ACHN (cell line): ENCODE measurements at places on chromosomes 5 and 9.

DNA sequence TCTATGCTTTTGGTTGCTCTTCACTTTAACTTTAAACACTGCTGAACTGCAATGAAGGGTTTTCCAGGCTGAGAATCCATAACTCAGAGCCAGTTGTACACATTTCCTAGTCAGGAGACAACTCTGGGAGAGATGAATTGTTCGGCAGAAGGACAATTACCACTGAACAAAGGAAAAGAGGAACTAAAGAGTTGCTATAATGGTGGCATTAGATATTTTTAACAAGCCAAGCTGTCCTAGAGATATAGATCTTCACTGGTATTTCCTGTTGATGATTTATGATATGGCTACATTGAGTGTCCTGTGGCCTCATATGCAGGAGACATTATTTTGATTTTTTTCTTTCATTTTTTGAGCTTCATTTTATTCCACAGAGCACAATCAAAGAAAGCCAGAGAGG is 219.1 kb upstream of the PCSK5 start:
- no peak for DNase-seq

- DNase-seq: no peak
Observed at GRCh38 chr9:91541734-91542133, 118.1 kb upstream of the NFIL3 start.

- DNase-seq: no peak
Observed at GRCh38 chr5:115214541-115214940, 44.8 kb upstream of the TRIM36 start.

- peak; percentile 63 for DNase-seq
Observed at GRCh38 chr5:157431544-157432200, 28.3 kb upstream of the NIPAL4 start.

DNA sequence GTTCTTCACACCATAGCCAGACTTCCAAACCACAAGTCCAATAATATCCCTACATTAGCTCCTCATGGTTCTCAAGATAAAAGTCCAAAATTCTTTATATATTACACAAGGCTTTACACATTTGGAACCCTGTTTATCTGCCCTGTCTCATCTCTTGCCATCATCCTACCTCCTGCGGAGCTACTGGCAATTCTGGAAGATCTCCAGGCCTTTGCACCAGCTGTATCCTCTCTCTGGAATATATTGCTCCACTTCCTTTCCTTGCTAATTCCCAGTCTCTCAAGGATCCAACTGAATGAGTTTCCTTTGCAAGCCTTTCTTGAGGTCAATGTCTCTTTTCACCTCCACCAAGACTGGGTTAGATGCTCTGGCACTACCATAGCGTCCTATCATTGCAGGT is 41.3 kb upstream of the MIER3 start:
- DNase-seq: no peak

DNA sequence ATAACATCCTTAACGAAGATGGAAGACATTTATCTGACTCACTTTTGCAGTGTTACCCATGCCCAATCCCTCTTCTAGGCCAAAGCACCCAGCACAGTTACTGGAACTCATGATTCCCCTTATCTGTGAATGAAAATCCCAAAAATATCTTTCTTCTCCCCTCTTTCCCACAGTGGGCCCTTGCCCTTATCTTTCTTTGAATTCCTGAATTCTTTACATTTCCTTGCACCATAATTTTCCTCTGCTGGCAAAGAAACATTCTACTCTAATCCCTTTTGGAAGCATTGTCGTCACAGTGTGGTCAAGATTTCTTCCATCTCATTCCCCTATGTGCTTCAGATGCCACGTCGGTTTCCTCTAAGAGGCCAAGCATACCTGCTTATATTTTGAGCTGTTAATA is 135.9 kb upstream of the LIFR start:
- DNase-seq: no peak

GRCh38 chr5:5699062-5699461 is 276.6 kb downstream of the ICE1 start:
- DNase-seq: no peak

- no peak for DNase-seq
Observed at GRCh38 chr5:81154725-81155124, 78.4 kb upstream of the CKMT2 start.

DNA sequence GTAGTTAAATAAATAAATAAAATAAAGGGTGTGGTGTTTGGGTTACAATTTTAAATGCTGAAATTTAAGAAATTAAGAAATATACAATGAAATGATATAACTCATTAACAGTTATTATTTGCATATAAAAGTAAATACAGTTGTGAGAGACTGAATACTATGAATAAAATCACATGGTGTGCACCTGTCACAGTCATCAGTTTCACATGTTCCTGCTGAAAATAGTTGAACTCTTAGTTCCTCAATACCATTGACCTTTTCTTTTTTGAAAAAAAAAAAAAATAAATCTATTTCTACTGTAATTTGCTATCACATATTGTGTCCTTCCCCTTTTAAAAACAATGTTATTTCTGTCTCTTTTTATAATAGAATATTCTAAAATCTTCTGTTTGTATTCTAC is 130.9 kb upstream of the CHD1 start:
- no peak for DNase-seq

DNA sequence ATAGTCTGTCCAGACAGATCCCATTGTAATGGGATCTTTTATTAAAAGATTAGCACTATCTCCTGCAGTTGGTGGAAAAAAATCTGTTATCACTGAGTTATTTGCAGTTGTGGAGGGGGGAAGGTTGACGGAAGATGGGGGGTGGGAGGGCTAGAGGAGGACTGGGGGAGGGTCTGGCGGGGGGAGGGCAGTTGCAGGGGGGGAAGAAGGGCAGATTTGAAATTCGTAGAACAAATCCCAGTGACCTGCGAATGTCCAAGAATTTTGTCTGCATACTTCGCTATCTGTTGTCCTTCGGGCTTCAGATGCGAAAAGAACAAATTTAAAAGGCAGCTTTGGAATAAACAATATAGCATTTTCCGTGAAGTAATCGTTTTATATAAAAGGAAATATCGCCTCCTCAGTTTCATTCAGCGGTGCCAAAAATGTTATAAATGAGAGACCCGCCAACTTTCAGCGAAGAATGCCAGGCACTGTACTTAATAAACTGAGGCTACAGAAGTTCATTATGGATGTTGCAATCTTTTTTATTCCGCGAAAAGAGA is 1.3 kb upstream of the FST start:
- DNase-seq: no peak

- DNase-seq: no peak
Observed at GRCh38 chr5:3789519-3790193, 194.0 kb downstream of the IRX1 start.

DNA sequence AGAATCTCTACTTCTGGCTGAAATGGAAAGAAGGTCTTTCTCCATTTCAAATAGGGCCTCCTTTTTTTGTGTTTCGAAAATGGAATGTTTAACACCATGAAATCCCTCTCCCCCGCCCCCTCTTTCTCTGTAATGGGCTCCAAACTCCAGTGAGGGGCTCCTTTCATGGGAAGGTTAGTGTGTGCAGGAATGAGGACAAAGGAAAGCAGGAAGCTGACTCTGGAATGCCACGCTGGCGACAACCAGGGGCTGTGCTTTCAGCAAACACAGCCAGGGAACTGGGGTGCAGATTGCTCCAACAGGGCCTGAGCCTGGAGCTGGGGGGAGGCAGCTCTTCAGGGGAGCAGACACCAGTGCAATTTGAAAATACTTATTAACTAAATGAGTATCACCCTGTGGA is 82.8 kb downstream of the CRB2 start:
- no peak for DNase-seq

DNA sequence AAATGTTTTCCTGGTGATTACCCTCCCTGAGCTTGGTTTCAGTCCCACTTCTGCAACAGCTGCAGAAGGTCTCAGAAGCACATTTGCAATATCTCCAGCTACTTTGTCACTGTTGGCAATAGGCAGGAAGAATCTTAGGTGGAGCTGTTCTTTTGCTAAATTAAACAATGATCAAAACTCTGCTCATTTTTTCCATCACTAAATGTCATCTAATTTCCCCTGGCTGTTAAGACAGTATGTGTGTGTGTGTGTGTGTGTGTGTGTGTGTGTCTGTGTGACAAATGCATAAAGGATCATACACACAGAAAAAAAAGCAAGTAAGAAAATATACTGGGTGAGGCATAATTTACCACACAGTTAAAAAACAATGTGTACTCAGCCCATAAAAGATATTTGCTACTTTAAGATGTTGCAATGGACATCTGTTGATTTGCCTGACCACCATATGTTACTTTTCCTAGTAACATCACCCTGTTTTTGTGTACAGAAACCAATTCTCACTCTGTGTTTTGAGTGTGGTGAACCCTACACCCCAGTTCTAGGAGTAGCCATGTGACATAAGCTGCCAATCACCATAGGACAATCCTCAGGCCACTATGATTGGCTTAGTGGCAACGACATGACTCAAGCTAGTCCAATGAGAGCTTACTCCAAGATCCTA is 572.6 kb upstream of the CLINT1 start:
- DNase-seq: no peak

DNA sequence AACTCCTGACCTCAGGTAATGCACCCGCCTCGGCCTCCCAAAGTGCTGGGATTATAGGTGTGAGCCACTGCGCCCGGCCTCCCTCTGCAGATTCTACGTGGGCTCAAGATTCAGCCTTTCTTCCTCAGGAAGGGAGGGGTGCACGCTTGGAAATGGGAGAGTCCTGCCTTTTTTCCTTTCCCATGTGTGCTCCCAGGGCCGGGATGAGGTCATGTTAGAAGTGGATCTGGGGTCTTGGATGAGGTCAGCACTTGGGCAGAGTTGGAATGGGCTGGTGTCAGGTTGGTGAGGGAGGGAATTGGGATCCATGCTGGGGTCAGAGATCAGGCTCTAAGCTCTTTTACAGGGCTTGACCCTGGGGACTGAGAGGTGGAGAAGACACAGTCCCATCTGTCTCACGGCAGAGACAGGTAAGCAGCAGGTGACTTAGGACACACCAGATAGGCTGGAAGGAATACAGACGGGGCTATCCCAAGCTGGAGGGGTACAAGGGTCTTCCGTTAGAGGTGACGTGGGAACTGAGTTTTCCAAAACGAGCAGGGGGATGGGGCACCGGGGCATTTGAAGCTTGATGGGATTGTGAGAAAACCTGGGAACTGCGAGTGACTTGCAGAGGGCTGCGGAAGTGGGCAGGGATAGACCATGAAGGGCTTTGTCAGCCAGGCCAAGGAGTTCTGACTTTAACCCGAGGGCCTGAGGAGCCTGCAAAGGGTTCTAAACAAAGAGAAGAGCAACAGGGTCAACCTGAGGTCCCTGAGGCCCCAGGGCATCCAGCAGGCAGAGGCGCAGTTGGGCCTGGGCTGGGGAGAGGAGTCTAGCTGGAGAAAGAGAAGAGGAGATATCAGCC is 1.8 kb upstream of the AQP7 start:
- DNase-seq: no peak

DNA sequence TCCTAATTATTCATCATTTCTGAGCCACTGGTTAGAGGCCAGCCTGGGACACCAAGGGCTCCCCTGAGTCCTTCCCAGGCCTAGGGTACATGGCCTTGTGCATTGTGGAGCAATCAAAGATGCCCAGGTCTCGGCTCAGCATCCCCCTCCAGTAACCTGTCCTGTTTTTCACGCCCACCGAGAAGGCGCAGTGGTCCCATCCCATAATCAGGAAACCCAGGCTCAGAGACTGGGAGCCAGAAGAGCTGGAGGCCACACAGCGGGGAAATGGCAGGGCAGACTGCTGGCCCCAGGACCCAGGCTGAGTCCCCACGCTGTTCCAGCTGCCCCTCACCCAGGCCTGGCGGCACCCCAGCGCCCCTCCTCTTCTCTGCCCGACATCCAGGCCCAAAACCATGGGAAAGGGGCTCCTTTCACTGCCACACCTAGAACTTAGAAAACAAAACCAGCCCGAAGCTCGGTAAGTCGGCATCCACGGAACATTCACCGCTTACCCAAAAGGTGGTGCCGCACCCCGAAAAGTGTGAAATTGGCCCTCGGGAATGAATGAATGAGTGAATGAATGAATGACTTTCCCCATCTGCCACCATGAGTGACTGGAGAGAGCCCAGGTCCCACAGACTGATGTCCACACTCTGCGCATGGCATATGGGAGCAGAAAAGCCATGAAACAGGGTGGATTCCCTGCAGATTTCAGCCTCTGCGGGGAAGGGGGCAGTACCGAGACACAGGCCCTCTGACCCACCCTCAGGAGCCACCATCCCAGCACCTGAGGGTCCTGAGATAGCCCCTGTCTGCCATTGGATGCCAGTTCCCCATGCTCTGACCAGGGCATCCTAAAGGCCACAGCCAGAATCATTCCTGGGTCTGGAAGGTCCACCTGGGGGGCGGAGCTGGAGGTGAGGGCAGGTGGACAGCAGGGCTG is 132.5 kb downstream of the OLFM1 start:
- no peak for DNase-seq

GRCh38 chr5:35853631-35854030 is 3.1 kb upstream of the IL7R start:
- no peak for DNase-seq

GRCh38 chr5:8650186-8650585 is 781.2 kb downstream of the MTRR start:
- no peak for DNase-seq

DNA sequence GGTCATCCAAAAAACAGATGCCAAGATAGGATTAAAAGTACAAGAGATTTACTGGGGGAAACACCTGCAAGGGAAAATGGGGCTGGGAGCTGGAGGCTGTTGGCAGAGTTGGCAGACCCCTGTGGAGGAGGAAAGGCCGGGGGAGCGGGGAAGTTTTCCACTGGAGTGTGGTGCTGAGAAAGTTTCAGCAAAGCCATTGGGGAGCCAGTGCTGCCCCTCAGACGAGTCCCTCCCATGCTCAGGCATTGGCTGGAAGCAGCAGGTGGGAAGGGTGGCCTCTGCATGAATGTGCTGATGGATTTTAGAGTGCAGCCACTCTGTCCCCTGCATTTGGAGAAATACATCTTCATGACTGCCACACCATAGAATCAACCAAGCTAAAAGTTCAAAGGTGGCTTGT is 52.8 kb downstream of the TTC1 start:
- no peak for DNase-seq

DNA sequence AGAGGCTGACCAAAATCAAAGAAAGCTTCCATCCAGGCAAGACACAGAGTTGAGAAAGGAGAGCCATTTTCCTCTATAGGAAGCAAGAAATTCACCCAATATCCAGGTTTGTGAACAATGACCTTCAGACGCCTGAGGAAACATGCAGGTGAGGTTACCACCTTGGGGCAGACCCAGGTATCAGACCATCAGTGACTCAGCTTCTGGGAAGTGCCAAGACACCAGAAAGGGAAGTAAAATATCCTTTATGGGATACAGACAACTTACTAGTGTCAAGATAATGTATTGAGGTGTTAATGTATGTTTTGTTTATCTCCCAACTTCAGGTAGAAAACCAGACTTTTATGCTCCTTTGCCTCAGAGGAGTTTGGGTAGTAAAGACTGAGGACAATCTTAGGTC is 2.2 kb upstream of the DTWD2 start:
- DNase-seq: no peak

GRCh38 chr9:128102861-128103588 is 24.5 kb downstream of the PTGES2 start:
- DNase-seq: no peak

DNA sequence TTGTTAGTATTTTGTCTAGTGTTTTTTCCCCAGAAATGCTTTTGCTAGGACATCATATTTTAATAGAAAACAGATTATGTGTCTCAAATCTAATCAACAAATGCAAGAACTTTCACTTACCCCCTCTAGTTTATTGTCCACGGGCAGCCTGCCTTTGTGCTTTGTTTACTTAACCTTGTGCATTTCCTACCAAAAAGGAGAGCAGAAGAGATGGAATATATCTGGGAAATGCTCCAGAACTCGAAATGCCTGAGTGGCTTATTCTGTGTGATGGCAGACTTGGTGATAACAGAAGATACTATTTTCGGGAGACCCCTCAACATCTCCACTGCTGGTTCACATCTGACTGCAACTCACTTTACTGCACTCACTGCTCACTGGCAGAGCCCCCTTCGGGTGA is 33.3 kb upstream of the SPDL1 start:
- no peak for DNase-seq
